Activated CD8-positive, alpha-beta memory T cell treated with anti-CD3 and anti-CD28 coated beads for 1 hour (primary cell): ENCODE measurements at places on chromosomes 6 and 20.

DNA sequence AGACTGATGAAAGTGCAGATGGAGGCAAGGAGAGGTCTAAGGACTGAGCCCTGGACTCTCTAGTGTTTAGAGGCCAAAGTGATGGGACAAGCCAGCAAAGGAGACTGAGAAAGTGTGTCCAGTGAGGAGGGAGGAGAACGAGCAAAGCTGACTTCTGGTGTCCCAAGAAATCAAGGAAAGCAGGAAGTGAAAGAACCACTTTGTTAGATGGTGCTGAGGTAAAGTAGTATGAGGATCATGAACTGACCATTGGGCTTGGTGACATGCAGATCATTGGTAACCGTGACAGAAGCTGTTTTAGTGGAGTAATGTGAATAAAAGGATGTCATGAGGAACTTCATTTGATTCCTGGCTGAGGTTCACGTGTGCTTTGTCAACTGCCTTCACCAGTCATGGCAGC, 108.4 kb downstream of the SLX4IP start:
- DNase-seq = no peak

- no peak for DNase-seq
These were observed 14.6 kb upstream of the TMEM181 start for GRCh38 chr6:158545043-158545966.

GRCh38 chr6:90304308-90304707, 7.7 kb upstream of the BACH2 start:
- no peak for DNase-seq

GRCh38 chr20:35472209-35472608, 16.8 kb downstream of the CEP250 start:
- DNase-seq = no peak

- DNase-seq = no peak
These were observed 235.2 kb downstream of the ARID1B start for GRCh38 chr6:157012355-157012754.

DNA sequence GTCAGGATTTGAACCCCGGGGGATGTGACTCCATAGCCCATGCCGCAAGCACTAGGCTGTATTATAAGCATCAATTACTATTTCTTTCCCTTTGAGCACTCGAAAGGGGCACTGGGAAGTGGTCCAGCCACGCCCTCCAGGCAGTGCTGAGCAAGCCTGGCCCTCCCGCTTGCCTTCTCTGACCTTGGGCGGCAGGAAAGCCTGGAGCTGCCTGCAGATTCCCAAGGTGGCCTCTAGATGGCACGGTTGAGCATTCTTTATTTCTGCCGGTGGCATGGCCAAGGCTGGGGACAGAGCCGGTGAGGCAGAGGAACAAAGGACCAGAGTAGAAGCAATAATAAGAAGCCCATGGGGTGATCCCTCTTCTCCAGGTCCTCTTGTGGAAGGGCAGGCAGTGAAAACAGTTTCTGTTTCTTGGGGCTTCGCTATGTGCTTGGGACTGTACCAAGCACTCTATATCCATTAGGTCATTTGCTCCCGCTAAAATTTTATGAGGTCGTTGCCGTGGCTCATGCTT, 32.0 kb downstream of the ARHGAP40 start:
- DNase-seq = peak; percentile 10

DNA sequence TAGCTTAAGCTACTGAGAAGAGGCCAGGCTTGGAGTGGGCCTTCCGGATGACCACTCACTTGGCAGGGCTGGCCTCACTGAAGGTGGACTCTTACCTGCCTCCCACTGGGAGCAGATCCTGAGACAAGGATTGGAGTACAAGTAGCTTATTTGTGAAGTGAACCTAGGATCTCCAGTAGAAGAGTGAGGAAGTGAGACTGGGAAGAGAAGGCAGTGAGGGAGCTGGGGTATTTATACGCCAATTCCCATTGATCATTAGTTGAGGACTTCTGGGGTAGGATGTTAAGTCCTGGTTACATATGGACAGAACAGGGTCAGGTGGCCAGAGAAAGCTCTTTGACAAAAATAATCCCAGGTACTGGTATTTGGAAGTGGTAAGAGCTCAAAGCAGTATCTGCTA, 32.3 kb upstream of the RNF24 start:
- no peak for DNase-seq

DNA sequence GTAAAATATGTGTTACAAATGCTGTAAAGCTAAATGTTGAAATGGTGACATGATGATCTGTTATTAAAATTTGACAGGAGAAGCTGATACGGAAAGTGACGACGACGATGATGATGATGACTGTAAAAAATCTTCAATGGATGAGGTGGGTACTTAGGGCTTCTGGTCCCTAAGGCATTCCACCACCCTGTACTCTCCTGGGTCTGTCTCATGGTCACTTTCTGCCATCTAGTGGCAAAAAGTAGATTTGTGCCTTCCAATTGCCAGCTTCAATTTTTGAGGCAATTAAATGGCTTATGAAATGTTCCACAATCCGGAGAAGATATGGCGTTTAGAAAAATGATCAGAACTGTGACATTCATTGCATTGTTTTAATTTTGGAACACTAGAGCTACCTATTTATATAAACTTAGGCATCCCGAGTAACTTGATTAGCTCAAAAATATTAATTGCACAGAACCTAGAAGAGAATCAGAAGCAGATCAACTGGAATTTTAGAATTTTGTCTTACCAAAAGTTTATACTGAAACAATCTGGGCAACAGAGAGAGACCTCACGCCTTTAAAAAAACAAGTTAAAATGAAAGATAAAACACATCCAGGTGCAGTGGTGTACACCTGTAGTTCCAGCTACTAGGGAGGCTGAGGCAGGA, 346.5 kb upstream of the PLCB4 start:
- DNase-seq = no peak

- no peak for DNase-seq
These were observed 37.1 kb downstream of the MYLK4 start for GRCh38 chr6:2713473-2714110.

GRCh38 chr20:53706466-53707370, 113.1 kb upstream of the ZNF217 start:
- no peak for DNase-seq

GRCh38 chr6:84521511-84521910, 242.9 kb downstream of the TBX18 start:
- no peak for DNase-seq

DNA sequence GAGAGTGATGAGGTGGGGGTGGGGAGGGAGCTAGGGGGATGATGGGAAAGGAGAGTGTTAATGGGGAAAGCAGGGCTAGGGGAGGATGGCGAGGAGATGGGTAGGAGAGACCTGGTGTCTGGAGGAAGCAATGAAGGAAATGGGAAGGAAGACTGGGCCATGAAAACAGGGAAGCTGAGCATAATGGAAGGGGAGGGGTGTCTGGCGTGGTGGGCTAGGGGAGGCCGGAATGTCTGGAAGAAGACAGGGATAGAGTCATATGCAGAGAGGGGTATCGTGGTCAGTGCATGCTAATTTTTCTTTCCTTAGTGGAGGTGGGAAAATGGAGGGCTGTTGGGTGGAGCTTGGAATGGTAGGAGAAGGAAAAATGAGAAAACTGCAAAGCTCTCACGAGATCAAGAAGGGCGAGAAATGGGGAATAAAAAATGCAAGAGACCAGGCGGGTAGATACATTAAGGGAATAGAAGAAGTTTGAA, 423 bp downstream of the KLHDC3 start:
- no peak for DNase-seq

- no peak for DNase-seq
These were observed 91.6 kb downstream of the RAMACL start for GRCh38 chr6:166494757-166495486.

DNA sequence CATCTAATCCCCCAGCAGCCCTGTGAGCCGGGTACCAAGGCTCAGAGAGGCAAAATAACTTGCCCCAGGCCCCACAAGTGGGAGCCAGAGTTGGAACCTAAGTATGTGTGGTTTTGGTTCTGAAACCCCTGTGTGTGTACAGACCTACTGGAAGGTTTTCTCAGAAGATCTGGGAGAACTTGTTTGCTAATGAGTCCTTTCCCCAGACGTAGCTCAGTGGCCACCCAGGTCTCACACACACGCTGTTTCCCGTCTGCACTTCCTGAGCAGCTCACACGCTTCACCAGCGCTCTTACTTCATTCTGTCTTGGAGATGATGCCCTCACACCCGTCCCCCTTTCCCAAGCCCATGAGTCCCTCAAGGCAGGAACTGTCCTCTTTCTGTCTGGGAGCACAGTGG, 8.2 kb downstream of the CCN5 start:
- no peak for DNase-seq

GRCh38 chr6:12033770-12034169, 21.7 kb downstream of the HIVEP1 start:
- DNase-seq = no peak

DNA sequence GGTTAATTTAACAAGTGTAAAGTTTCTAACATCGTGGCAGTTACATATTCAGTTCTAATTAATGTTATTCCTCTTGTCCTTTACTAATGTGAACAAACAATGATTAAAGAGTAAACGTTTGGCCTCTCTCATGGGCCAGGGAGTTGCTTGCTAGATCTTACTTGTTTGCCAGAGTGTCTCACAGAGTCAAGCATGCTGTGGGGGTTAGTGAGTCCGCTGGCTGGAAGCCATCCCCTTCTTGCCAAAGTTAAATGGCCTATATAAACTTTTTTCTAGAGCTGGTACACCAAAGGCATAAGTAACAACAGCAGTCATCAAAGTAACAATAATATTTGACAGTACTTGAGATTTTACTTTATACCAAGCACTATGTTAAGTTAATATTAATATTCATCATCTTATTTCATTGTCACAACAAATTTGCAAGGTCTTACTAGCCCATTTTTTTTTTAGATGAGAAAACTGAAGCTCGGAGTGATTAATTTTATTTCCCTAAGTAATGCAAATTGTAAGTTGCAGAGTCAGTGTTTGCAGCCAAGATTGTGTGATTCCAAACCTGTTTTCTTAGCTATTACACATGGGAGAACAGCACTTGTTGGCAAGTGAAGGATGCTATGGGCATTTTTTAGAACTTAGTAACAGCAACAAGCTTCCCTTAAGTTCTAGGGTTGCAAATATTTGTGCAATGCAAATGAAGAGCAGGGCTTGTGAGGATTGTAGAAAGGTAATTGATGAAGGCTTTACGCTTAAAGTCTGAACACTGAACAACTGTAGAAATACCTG, 224.5 kb downstream of the RFPL4B start:
- no peak for DNase-seq

DNA sequence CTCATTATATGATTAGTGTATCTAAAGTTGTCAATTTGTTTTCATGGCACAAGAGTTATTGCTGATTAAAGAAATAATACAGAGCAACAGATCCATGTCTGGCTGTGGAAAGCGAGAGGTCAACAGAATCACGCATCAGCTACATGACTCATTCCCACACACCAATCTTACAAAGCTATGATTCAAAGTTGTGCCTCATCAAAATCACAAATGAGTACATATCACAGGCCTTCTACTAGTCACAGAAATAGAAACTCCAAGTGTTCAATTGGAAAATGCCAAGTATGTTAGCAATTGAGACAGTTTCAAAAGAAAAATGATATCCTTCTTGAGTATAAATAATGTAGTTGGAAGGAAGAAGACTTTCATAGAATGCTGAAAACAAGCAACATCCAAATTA, 57.8 kb upstream of the NKAIN2 start:
- no peak for DNase-seq

DNA sequence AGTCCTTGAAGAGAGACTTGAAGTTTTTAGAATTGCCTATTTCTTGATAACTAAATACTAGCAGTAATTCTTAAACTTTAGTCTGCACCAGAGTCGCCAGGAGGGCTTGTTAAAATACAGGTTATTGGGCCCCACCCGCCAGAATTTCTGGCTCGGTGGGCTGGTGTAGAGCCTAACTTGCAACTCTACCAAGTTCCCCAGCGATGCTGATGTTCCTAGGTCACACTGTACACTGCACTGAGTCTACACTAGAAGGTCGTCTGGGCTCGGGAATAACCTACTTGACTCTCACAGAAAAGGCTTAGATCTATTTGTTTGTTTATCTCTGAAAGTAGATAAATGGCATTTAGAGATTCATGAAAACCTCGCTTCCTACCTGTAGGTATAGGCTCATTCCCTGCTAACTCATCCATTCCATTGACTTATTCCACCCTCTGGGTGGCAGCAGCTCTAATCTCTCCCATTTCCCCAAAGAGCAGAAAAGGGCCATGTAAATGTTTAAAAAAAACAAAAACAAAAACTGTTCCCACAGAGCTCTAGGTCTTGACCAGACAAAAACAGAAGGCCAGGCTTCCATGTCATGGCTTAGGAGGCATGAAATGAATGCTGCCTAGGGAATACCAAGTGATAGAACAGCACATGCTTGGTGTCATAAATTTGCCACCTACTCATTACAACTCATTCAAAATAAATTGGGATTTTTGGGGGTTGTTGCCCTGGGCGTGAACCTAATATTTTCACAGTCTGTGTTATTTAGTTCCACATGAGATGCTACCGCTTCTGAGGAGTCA, 292.1 kb downstream of the ADGB start:
- no peak for DNase-seq

DNA sequence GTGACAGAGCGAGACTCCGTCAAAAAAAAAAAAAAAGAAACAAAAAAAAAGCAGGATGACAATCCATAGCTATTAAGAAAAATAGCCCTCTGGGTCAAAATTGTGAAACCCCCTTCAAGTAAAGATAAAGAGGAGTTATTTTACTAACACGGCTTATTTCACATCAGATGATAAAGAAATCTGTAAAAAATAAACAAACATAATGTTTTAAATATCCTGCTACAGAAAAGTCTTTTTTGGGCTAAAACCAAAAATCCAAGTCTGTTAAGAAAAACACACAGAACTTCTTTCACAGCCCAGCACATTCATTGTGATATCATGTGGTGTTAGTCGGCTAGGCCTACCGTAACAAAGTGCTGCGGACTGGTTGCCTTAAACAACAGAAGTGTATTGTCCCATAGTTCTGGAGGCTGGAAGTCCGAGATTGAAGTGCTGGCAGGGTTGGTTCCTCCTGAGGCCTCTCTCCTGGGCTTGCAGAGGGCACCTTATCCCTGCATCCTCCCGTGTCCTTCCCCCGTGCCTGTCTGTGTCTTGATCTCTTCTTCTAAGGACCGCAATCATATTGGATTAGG, 239.2 kb upstream of the TAB2 start:
- DNase-seq = no peak

DNA sequence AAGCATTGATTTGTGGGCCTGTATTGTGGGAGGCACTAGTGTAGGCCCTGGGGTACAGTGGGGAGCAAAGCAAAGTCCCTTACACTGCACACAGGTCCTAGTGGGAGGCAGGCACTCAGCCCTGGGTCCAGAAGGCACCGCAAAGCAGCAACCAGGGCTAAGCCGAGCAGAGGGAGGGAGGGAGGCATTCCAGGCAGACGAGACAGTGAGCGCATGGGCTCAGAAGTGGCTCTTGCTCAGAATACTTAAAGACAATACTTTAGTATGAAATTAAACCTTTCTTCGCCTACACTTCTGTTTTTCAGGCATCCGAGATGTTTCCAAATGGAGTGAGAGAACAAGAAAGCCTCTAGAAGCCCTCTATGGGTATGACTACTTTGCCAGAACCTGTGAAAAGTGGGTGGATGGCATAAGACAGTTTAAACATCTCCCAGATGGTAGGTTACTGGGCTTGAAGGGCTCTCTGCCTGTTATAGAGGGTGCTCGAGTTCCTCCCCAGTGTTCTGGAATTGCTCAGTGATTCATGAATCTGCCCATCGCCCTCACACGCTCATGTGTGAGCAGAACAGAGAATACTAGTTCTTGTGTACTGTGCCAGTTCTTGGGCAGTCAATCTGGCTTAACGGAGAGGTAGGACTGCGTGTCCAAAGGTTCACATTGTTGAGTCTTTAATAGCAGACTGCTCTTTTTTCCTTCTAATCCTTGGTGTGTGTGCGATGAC, 18.7 kb downstream of the BPHL start:
- no peak for DNase-seq

- DNase-seq = no peak
These were observed 614.5 kb upstream of the FLRT3 start for GRCh38 chr20:14951707-14952418.

- DNase-seq = no peak
These were observed 612 bp downstream of the ADAT2 start for GRCh38 chr6:143449714-143450452.
